ENCODE measurements at places on chromosomes 1 and 21. TPM values are rescaled to one million over a fixed set of nuclear protein-coding genes. Genes with fewer than 3 reads are reported as not detected.

DNA sequence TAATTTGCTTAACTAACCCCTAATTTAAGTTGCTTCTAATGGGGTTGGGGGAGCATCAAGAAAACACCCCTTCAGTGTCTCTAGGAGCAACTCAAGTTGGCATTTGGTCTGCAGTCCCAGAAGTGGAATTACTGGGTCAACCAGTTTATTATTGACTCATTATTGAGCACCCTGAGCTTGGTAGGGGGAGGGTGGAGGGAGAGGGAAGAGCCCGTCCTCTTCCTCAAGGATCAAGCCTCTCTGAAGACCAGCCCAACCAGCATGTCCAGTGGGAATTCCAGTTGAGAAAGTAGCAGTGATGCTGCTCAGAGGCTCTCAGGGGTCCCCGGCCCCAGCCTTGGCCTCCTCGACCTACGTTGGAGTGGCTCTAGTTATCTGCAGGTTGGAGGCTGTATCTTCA is 2.1 kb upstream of the PLA2G2F start:
- peaks cover 11% of the 10 kb centered on the region for H3K27me3 ChIP-seq
- no peak overlapping the region for H3K4me3 ChIP-seq

TNFRSF8 gene
- total RNA-seq, result 18.8 TPM

DNA sequence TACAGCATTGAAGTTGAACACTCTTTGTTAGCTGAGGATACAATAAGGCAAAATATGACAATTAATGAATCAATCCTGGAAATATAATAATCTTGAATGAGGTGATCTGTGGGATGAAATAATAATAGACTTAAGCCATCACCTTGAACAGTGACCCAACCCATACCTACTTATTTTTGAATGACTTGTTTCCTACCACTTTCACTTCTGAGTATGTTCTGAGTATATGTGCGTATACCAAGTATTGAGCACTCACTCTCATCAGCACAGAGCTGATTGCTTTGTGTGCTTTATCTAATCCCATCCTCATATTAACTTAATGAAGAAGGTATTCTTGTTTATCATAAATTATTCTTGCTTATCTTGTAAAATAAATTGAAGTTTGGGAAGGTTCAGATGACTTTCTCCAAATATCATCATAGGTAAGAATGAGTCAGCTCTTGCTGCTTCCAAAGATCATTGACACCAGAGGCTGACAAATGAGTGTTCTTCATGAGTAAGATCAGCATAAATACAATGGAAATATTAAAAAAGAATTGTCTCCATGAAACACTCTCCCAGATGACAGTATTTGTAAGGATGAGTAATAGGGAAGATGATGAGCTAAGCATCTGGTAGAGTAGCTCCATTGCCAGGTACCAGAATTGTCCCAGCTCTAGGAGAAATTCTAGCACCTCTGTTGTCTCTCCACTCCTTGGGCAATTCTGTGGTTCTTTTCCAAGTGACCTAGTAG is 198.1 kb upstream of the KIAA0040 start:
- DNase-seq, result no peak
- H3K27me3 ChIP-seq, result peaks cover 5% of the 10 kb centered on the region
- H3K27ac ChIP-seq, result no peak overlapping the region
- no peaks in the 10 kb centered on the region for H3K4me1 ChIP-seq

ATXN7L2 gene
- 16.4 TPM for total RNA-seq

DNA sequence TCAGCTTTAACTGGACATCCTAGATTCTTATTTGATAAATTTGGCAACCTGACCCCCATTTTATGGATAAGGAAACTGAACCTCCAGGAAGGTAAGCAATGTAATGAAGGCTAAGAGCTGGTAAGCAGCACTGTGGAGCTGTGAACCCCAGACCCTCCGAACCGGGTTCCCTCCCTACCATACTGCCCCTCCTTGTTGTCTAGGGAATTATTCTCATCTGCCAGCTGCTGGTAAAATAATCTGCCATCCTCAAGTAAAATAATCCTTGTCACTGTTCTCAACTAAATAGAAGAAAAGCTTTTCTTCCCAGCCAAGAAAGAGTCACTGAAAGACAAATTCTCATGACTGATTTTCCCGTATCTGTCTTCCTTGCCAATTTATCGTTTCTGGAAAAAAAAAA is 55.8 kb upstream of the PRDX6 start:
- H3K27ac ChIP-seq, result no peak overlapping the region
- H3K4me3 ChIP-seq, result no peak overlapping the region
- peaks cover 2% of the 10 kb centered on the region for H3K4me1 ChIP-seq
- no peaks in the 10 kb centered on the region for H3K36me3 ChIP-seq

GRCh38 chr1:53319296-53320101 is 8.4 kb downstream of the LRP8 start:
- peaks cover 23% of the 10 kb centered on the region for H3K36me3 ChIP-seq
- H3K4me3 ChIP-seq, result no peak overlapping the region
- H3K27me3 ChIP-seq, result no peaks in the 10 kb centered on the region
- no peak overlapping the region for H3K27ac ChIP-seq
- H3K4me1 ChIP-seq, result peaks cover 12% of the 10 kb centered on the region

GRCh38 chr1:76998582-76999223 is 131.4 kb downstream of the ST6GALNAC5 start:
- no peak for DNase-seq
- no peaks in the 10 kb centered on the region for H3K4me1 ChIP-seq
- no peak overlapping the region for H3K27ac ChIP-seq
- no peaks in the 10 kb centered on the region for H3K36me3 ChIP-seq
- H3K27me3 ChIP-seq, result no peaks in the 10 kb centered on the region

Data from activated naive CD4-positive, alpha-beta T cell treated with anti-CD3 and anti-CD28 coated beads for 36 hours (primary cell).